ENCODE measurements at places on chromosomes 7 and 10. TPM values are rescaled to one million over a fixed set of nuclear protein-coding genes. Genes with fewer than 3 reads are reported as not detected.

The NUDT13 gene
- 1.3 TPM for total RNA-seq

DNA sequence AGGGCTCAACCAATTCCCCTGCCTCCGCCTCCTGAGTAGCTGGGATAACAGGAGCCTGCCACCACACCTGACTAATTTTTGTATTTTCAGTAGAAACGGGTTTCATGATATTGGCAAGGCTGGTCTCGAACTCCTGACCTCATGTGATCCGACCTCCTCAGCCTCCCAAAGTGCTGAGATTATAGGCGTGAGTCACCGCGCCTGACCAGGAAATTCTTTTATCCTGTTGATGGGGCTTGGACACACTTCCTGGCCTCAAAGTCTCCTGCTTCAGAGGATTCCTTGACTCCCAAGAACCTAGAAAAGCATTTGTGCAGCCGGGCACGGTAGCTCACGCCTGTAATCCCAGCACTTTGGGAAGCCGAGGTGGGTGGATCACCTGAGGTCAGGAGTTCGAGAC is 16.2 kb downstream of the ZNF425 start:
- DNase-seq: no peak

The NKX1-2 gene
- not detected for total RNA-seq

The CNPY1 gene
- 0.32 TPM for total RNA-seq

The RSPH10B gene
- total RNA-seq: not detected

DNA sequence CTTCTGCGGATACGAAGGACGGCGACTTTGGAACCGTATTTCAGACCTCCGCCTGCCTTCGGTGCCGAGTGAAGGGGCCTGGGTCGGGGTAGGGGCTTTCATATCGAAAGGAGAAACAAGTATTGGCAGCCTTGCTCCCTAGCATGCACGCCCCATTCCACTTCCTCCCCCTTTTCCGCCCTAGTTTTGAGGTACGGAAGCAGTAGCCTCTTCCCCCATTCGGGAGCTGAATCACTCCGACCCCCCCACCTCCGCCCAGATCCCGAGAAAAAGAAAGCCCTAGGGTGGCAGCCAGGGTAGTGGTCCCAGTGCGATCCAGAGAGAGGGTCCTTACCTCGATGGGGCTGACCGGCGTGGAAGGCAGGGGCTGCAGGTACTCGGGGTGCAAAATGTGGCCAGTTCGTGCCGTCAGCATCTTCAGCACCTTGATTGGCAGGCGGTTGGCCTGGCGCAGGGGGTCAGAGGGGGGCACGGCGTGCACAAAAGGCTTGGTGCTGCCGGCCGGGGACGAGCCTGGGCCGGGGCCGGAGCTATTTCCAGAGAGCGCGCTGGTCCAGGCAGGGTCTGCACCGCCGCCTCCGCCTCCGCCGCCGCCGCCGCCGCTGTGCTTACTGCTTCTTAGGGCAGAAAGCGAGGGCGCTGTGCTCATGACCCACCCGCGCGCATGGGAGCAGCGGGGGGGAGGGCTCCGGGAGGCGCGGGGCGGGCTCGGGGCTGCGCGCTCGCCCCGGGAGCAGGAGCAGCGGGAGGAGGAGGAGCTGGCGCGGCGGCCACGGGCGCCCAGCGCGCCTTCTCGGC is 594 bp downstream of the ZNF503 start:
- no peak for DNase-seq

- no peak for DNase-seq
Measured at GRCh38 chr7:70242826-70243225, 644.6 kb downstream of the AUTS2 start.

The AASS gene
- 60.7 TPM for total RNA-seq

The GRID2IP gene
- 0.32 TPM for total RNA-seq

DNA sequence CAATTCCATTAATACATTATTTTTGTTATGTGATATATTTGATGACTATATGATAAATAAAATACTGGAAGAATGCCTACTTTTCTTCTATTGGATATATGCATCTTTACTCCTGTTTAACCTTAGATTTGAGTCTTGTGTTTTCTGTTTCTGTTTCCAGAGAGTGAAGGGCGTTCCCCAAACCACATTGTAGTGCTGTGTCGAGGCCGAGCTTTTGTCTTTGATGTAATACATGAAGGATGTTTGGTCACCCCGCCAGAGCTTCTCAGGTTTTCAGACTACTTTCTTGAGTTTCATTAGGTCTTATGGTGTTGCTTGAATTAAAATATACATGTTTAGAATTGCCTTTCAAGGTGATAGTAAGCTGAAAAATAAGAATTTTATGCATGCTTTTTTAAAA is 23.8 kb downstream of the CROT start:
- DNase-seq: no peak

The MUC3A gene
- not detected for total RNA-seq

DNA sequence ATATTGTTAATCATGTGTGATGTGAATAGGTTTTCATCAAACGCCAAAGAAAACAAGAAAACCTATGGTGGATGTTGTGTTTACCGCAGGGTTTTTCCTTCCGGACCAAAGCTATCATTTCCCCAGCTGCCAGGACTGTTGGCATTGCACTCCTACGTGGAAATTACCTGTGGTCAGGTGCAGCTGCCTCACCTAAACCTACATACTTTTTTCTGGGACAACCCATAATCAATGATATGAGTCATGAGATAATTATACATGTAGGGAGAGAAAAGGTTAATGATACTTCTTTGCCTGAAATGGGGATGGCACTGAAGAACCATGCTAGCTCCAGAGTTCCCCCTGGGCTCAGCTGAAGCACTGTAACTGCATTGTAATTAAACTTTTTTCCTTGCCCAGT is 223.6 kb upstream of the SEMA3E start:
- DNase-seq: no peak

The COL28A1 gene
- 9.7 TPM for total RNA-seq

GRCh38 chr10:36094096-36094495 is 452.0 kb upstream of the FZD8 start:
- DNase-seq: no peak

DNA sequence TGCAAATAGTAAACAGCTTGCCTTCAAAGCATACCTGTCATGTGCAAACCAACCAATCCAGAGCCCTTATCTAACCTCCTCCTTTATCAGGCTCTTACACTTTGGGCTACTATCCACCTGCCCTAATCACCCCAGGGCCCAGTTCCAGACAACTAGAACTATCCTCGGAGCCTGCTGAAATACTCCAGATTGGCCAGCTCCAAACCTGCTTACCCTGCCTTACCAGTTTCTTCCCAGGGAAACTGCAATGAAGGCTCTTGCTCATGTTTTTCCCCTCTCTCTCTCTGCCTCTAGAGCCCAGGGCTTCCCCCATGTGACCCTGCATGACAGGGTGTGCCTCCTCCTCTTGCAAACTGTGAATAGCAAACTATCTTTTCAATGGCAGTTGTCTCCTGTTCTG is 81.4 kb upstream of the CAPZA2 start:
- no peak for DNase-seq

The CPN1 gene
- 0.16 TPM for total RNA-seq

Measured in urinary bladder (tissue), 4 donors.